ENCODE measurements at places on chromosomes 1 and 21. TPM values are rescaled to one million over a fixed set of nuclear protein-coding genes. Genes with fewer than 3 reads are reported as not detected.

ERVH48-1 gene
- polyA plus RNA-seq: 2.4 TPM

- no peak for DNase-seq
Measured at GRCh38 chr1:217332431-217333065, 298.3 kb downstream of the GPATCH2 start.

MYBPH gene
- 0.50 TPM for polyA plus RNA-seq

DNA sequence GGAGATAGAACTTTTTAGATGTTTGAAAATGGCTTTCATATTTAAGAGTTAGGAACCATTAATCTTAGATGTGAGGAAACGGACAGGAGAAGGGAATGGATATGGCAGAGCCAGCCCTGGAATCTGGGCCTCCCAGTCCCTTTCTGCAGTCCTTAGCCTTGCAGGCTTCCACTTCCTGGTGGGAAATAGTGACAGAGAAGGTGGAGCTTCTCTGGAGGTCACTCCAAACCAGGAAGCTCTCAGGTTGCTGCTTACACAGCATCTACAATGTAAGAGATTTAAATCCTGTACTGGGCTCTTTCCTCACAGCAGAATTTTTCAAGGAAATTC lies 2.5 kb downstream of the S100A11 start:
- DNase-seq: no peak

GRCh38 chr1:7474786-7475502 lies 296.2 kb upstream of the VAMP3 start:
- no peak for DNase-seq

DNA sequence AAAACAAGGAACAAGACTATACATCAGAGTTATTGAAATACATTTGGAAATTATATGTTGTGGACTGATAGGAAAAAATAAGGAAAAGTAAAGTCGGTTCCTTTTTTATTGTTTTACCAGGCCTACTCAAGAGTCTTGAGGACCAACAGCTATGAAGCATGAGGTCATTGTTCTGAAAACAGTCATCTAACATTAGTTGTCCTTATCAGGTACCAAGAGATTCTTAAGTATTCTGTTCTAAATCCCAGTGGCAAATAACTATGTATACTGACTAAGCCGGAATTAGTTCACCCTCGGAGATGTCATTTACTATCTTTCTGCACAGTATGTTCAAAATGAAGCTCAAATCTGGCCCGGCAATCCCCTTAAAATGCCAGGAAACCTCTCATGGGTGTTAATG lies 585 bp downstream of the ADGRL4 start:
- DNase-seq: no peak

- DNase-seq: no peak
Measured at GRCh38 chr1:13832100-13832499, 132.1 kb downstream of the PRDM2 start.

- no peak for DNase-seq
Measured at GRCh38 chr1:96424877-96425276, 296.7 kb upstream of the PTBP2 start.

RNU1-4 gene
- polyA plus RNA-seq: not detected

ZBED6 gene
- polyA plus RNA-seq: 24.2 TPM

DENND2C gene
- polyA plus RNA-seq: 4.0 TPM

DNA sequence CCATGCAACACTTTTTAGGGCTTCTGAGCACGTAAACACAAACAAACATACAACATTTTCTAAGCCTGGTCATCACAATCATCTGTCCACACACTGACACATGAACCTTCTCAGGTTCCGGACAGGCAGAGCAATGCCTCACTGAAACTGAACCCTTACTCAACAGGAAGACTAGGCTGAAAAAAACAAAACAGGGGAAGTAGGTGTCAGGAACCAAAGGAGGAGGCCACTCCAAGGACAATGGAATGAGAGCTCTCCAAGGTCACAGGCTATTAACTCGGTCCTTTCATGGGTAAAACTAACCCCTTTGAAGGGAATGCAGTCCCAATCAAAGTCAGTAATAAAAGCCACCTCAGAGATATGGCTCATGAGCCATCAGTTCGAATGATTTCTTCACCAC lies 76.6 kb downstream of the FAM78B start:
- DNase-seq: peak; percentile 71

DNA sequence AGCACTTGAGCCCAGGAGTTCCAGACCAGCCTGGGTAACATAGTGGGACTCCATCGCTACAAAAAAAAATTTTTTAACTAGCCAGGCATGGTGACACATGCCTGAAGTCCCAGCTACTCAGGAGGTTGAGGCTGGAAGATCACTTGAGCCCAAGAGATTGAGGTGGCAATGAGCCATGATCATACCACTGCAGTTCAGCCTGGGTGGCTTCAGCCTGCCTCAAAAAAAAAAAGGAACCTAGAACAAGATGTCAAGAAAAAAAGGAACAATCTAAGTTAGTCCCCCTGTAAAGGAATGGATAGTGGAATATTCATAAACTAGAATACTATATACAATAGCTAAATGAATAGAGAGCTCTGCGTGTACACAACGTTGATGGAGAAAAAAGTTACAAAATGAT lies 14.4 kb downstream of the NSL1 start:
- no peak for DNase-seq

DNA sequence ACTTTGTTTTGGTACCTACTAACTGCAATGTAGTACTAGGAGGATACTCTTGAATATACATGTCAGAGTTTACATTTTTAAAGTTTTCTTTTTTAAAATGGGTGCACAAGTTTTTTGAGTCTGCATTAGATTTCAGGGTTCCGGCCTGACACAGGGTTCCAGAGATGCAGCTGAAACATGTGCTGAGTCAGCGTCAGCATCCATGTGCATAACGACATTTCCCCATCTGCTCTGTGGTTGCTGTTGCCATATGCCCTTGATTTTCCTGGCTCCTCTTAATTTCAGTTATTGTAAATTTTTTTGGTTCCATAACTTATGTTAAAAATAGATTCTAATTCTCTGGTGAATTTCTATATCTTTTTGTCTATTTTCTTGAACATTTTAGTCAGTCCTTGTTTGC lies 12.3 kb upstream of the METTL13 start:
- DNase-seq: no peak

DNA sequence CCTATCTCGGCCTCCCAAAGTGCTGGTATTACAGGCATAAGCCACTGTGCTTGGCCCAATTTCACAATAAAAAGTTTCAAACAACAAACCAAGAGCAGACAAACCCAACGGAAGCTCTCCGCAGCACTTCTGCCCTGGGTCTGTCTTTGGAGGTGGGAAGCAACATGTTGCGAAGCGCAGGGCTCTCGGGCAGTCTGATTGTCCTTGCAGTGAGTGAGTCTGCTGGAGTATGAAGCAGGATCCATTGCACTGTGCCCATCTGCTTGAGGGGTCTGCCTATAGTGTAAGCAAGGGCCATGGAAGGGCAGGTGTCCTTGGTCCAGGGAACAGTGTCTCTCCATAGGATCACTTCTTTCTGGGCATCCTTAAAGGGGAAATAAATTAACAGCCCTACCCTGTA lies 14.6 kb upstream of the PARP1 start:
- DNase-seq: no peak

DCST1 gene
- 0.61 TPM for polyA plus RNA-seq

DNA sequence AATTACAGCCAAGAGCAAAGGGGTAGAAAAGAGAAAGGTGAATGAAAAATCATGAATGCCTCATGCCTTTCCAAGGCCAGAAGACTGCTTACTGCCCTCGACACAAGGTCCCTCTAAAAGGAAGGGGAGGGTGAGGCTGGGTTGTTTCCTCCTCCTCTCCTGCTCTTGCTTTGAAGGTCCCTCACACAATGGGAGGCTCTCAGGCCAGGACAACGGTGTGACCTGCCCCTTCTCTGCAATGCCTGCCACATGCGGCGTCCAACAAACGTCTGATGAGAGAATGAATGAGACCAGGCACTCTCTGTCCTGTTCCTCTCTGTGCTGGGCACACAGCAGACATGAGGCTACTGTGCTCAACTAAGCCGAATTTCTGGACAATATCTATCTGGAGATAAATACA lies 51.3 kb downstream of the SSBP3 start:
- DNase-seq: no peak

GRCh38 chr1:17314491-17314971 lies 6.5 kb downstream of the PADI4 start:
- DNase-seq: no peak

PIK3CD gene
- 7.0 TPM for polyA plus RNA-seq

DNA sequence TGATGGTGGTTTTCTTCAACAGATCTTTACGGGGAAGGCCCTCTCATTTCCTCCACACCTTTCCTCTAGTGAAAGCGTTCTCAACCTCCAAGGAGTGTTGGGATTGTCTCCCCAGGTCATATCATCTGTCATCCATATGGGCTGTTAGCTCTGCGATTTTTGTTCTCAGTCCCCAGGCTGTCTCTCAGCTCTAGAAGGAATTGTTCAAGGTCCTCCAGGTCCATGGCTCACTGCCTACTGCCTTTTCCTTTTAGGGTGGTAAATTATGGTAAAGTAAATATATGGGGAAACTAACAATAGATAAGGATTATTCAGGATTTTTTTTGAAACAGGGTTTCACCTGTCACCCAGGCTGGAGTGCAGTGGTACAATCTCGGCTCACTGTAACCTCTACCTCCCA lies 37.6 kb downstream of the ELF3 start:
- DNase-seq: no peak

DNA sequence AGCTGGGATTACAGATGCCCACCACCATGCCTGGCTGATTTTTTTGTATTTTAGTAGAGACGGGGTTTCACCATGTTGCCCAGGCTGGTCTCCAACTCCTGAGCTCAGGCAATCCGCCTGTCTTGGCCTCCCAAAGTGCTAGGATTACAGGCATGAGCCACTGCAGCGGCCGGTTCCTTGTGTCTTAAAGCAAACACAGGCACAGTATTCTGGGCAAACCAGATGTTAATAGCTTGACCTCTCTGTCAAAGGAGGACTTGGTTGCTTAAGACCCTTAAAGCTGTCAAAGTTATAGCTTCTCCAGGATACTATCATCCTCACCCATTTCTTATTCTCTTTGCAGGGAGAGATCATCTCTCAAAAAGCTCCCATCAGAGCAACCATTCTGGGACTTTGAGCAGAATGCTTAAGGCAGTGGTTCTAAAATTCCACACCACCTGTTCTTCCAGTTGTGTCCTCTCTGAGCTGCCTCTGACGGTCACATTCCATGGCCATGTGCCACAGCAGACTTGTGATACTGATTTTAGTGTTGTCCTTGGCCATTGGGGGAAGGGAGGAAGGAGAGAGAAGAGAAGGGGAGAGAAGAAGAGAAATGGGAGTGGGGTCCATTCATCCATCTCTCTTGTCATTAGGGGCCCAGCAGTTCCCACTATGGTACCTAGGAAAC lies 81.8 kb downstream of the PBX1 start:
- no peak for DNase-seq

DNA sequence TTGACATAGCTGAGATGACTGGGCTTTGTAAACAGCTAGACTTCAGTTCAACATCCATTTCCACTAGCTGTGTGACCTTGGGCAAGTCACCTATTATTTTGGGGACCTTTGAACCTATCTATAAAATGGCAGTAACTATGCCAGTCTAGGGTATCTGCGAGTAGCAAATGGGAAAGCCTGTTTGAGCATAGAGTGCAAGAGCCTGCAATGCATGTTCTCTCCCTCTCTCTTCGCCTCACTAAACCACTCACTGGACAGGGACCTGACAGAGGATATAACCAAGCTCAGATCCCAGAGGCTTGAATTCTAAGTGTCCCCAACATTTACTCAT lies 39.7 kb downstream of the DPT start:
- no peak for DNase-seq

DNA sequence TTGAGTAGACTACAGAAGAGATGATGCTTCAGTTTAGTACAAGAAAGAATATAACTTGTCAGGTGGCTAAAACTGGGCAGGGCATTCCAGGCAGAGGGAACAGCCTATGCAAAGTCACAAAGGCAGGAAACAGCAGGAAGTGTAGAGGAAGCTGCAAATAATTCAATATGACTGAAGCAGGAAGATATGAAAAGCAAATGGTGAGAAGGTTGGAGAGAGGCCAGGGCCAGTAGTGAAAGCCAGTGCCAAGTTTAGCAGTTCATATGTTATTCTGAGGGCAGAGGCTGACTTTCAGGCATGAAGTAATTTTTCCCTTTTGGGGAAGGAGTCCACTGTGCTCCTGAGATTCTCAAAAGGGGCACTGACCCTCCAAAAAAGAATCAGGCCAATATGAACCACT lies 8.0 kb upstream of the YBX1 start:
- DNase-seq: no peak

- DNase-seq: peak; percentile 89
Measured at GRCh38 chr1:26408604-26409003, 2.0 kb upstream of the LIN28A start.

GRCh38 chr1:52604063-52604770 lies 2.0 kb downstream of the GPX7 start:
- no peak for DNase-seq

DNA sequence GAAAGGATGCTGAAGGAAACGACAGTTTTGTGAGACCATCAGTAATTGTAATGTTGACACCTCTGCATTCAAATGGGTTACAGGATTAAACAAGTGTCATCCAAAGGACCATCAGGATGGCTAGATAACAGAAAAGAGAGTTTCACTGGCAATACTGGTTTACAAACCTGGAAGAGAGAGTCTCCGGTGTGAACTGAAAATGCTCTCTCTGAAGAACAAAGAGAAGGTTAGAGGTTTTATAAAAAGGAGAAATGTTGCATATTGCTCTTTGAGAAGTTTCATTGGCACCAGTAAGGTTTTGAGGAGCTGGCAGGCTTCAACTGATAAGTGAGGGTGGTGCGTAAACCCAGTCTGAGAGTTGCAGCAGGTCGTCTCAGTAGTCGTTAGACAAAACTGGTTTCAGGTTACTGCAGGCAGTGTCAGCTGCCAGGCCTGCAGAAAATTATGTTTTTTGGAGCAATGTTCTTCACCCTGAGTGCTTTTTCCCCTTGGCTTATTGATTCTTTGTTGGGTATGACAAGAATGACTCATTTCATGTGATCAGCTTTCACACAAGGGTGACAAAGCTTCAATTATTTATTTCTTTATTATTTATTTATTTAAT lies 42.2 kb downstream of the KCNK1 start:
- DNase-seq: no peak

SHE gene
- 12.4 TPM for polyA plus RNA-seq

- DNase-seq: no peak
Measured at GRCh38 chr1:21749859-21750468, 33.0 kb downstream of the USP48 start.

Measured in renal pelvis (tissue), 12 donors.